Motor neuron (in vitro differentiated cells): ENCODE measurements at places on chromosomes 2 and 18. TPM values are rescaled to one million over a fixed set of nuclear protein-coding genes. Genes with fewer than 3 reads are reported as not detected.

Gene ASIC4
- 36.0 and 36.9 TPM in 2 replicates for total RNA-seq

Gene OTOS
- total RNA-seq, result not detected in 2 replicates

Gene CNGA3
- 13.5 and 14.0 TPM in 2 replicates for total RNA-seq

Gene SERPINB3
- total RNA-seq, result not detected in 2 replicates

Gene KRTCAP3
- total RNA-seq, result 1.2 and 4.2 TPM in 2 replicates

Gene CCDC148
- 0.34 and 1.3 TPM in 2 replicates for total RNA-seq

Gene SRD5A2
- 0.05 TPM in 1 of 2 replicates, not detected in the other for total RNA-seq

Gene PROKR1
- total RNA-seq, result 0.76 and 1.1 TPM in 2 replicates

Gene LYPD6
- total RNA-seq, result 0.41 and 0.48 TPM in 2 replicates

Gene COPS7B
- total RNA-seq, result 24.7 and 32.6 TPM in 2 replicates

Gene ATP6V1B1
- 1.2 and 2.6 TPM in 2 replicates for total RNA-seq

Gene ATP6V1C2
- total RNA-seq, result 1.3 and 1.5 TPM in 2 replicates

Gene TLX2
- total RNA-seq, result not detected in 2 replicates

Gene KCNE4
- 0.37 and 0.52 TPM in 2 replicates for total RNA-seq

Gene SFXN5
- 26.4 and 30.6 TPM in 2 replicates for total RNA-seq

Gene AKAIN1
- not detected in 2 replicates for total RNA-seq

Gene IL36G
- total RNA-seq, result not detected in 2 replicates

Gene CHCHD5
- 36.6 and 41.1 TPM in 2 replicates for total RNA-seq

Gene ONECUT2
- 0.20 and 0.22 TPM in 2 replicates for total RNA-seq

Gene TMX3
- total RNA-seq, result 60.0 and 70.6 TPM in 2 replicates

Gene SLC38A11
- total RNA-seq, result 0.31 TPM in 1 of 2 replicates, not detected in the other

Gene TMEM37
- 0.67 and 2.5 TPM in 2 replicates for total RNA-seq

Gene SNORC
- 1.5 and 2.3 TPM in 2 replicates for total RNA-seq

Gene KIF5C
- total RNA-seq, result 1.1 and 1.2 TPM in 2 replicates

Gene ADD2
- total RNA-seq, result 43.6 and 48.8 TPM in 2 replicates

Gene TSPYL6
- total RNA-seq, result 0.83 and 0.87 TPM in 2 replicates

Gene HPCAL1
- 30.1 and 33.3 TPM in 2 replicates for total RNA-seq

Gene CAPN14
- total RNA-seq, result 0.17 and 0.23 TPM in 2 replicates

Gene AQP12A
- total RNA-seq, result not detected in 2 replicates

Gene MC5R
- 0.25 TPM in 1 of 2 replicates, not detected in the other for total RNA-seq

Gene BCL11A
- total RNA-seq, result 4.7 and 5.1 TPM in 2 replicates

Gene GAREM2
- 5.5 and 6.0 TPM in 2 replicates for total RNA-seq
